ENCODE measurements at places on chromosomes 11 and 22.
A peak's percentile ranks its signal among the peaks of the same experiment; 100 is the strongest.

- DNase-seq, result no peak
These were observed 139.2 kb downstream of the ADAMTS15 start for GRCh38 chr11:130587658-130588057.

DNA sequence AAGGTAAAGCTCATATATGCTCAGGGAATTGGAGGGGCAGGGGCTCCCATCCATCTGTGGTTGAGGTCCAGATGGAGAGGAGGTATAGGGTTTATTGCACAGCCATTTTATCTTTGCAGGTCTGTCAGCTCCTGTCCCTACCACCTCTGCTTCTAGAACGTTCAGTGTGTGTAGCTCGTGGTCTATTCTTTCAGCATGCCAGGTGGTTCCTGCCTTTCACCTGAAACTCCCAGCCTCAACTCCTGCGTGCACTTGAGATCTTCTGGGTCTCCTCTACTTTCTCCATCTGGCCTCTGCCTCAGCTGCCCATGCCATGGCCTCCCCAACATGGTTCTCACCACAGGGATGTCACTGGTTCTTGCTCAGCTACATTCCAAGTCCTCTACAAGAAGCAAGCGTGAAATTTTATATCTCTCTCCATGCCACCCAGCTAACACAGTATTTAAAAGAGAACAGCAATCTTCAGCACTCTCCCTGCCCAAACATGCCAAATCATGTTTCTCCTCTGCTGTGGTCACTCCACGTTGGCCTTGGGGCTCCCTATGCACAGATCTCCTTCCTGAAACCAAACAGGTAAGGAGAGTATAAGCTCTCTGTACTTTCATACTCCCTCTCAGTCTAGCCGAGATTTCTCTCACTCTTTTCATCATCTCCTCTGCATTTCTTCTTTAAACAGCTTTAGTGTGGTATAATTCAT is 157.8 kb upstream of the TRPC6 start:
- no peak for DNase-seq

- DNase-seq, result no peak
These were observed 1.9 kb downstream of the FBXO7 start for GRCh38 chr22:32476281-32477195.

- DNase-seq, result no peak
These were observed 186.2 kb downstream of the SPON1 start for GRCh38 chr11:14148653-14149273.

DNA sequence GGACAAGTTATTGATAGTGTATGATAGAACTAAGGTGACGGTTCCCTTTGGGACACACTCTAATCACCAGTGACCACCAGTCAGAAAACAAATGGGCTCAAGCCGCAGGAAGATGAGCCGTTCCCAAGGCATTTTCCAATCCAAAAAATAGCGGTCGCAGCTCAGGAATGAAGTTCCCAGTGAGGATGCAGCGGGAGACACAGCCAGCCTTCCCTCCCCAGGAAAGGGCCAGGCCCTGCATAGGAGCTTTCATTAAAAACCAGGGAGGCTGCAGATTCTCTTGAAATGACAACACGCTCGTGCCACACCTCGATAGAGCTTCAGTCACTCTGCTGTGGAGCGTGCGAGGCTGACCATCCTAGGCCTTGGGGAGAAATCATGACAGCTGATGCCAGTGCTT is 65.8 kb upstream of the WNT7B start:
- DNase-seq, result no peak

GRCh38 chr22:41324821-41325528 is 23.6 kb downstream of the ZC3H7B start:
- no peak for DNase-seq

DNA sequence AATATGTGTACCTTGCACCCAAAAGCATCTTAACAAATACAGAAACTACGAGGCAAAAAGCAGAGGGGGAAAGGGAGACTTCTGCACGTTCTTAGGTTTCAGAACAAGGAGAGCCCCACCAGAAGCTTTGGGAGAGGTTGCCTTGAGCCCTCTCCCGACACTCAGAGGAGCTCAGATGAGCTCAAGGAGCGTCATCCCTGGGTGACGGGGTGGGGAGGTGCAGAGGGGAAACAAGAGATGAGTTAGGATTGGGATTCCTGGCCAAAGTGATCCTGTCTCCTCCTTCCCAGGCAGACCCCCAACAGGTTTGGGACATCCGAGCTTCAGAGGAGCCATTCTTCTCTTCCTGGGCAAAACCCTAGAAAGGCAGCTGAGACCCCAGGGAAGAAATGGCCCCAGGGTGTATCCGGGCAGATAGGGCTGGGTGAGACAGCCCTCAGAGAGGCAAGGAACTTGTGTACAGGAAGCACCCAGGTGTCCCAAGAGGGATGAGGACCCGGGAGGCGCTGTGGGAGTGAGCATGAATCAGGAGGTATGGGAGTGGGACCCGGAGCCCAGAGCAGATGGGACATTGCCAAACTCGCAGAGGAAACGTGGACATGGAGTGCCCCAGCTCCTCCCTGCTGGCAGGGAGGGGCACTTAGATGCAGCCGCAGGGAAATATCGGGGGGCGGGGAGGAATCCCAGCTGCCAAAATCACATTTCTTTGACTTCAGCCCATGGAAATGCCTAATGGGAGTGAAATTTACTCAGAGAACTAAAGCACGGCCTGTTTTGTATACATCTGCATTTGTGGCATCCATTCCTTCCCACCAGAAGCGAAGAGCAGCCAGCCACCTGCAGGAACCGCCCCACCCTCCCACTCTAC is 12.4 kb downstream of the C1QTNF6 start:
- DNase-seq, result no peak

DNA sequence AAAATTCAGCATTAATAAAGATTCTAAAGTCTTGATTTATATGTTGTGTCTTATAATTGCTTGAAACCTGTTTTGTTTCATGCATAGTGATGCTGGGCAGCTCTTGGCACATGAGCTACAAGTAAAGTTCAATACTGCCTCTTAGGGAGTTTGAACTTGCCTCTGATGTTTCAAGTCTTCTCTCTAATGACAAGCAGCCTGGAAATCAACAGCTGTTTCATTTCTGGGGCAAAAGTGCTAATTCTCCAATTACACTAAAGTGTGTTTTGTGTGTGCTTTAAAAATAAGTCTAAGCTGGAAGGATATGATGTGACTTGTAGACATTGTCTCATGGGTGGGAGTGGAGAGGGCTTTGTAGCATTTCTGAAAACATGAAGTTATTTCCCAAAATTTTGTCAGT is 23.7 kb upstream of the SESN3 start:
- no peak for DNase-seq

- no peak for DNase-seq
These were observed 4.7 kb upstream of the TTC36 start for GRCh38 chr11:118522571-118523072.

DNA sequence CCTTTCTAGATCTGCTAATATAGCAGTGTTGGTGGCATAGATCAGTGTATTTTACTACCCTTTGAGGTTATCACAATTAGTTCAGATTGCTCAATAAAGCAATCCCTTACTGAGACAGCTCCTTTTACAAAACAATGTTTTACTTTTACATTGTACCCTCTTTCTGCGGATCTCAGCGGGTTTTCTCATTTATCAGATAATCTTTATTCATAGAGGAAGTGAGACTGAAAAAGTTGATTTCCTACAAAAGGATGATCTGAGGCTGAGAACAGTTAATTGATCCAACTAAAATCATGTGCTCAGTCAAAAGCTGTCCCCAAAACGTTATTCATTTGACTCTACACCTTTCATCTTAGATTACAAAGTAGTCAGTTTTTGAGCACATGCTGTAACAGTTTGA is 2319.9 kb downstream of the LRRC4C start:
- no peak for DNase-seq

GRCh38 chr22:44707178-44707577 is 5.2 kb downstream of the PRR5 start:
- DNase-seq, result no peak

DNA sequence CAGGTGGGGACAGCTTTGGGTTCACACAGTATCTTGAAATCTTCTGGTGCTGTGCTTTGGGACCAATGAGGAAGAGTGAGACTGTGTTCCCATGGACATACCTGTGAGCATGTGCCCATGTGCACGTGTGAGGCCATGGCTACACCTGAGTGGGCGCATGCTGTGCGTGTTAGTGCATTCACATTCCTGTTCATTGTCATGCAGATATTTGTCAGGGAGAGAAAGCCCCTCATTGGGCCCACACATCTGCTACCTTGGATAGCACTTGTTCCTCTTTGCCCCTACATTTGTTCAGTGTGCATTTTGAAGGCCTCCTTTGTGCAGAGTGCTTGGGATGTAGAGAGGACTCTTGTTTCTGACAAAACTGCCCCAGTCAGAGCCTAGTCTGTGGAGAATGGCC is 154.3 kb upstream of the E2F8 start:
- no peak for DNase-seq

DNA sequence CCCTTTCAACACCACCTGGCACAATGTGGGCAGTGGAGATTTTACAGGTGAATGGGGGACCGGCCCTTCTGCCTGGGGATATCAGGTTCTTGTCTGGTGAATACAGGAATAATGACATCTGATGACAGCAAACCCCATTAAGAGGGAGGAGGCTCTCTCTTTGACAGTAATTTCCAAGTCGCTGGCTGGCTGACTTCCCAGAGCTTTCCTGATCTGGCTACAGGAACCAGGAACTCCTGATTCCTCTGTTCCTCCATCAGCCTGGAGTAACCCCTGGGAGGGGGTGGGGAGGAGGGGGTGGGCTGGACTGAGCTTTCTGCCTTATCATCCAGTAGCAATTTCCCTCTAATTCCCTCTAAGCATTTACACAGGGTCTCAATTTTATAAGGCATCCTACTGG is 3.7 kb upstream of the MIEF1 start:
- DNase-seq, result no peak

GRCh38 chr11:66183494-66184048 is 84.9 kb upstream of the RAB1B start:
- no peak for DNase-seq

DNA sequence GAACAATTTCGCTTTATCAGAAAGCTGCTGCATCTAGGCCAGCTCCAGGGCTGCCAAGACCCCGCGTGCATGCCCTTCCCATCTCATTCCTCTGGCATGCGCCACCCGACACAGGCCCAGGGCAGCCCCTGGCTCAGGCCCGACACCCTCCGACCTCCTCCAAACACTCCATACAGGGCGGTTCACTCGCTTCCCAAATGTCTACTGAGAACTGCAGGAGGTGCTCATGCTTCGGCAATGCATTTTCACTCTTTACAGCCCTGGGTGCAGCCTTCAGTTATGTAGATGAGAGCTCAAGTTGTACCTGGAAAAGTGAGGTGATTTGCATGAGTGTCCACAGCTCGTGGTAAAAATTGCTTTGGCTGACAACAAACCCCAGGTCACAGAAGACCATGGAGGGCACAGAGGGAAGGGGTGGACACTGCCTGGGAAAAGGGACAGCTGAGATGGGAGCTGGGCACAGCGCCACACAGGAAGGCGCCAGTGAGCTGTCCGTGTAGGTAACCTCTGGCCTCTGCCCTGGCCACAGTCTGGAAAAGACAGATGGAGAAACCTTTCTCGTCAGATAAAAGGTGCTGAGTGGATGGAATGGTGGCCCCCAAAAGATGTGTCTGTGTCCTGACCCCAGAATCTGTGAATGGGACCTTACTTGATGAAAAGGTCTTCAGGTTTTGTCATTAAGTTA is 1351.9 kb downstream of the BRD1 start:
- DNase-seq, result no peak

- DNase-seq, result no peak
These were observed 217.7 kb upstream of the CTSC start for GRCh38 chr11:88555018-88555828.

DNA sequence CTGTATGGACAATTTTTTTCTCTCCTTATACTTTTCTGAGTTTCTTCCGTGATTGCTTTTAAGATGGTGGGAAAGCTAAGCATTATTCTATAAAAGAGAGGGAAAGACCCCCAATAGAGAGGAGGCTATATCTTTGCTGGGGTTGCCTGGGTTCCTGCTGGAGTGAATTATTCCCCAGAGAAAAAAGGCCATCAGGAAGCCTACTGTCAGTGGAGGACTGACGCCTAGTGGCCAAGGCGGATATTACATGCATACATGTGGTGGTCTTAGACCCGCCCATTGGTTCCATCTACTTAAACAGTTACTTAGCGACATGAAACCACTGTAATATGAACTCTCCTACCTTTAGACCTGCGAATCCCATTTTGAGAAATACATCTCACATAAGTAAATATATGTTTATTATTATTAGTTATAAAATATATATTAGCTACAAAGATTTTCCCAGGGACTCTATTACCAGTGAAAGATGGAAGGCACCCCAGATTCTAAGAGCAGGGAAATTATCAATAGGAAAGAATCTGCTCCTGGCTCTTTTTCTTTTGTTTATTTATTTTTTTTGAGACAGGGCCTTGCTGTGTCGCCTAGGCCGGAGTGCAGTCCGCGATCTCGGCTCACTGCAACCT is 15.7 kb upstream of the PGA3 start:
- peak; percentile 40 for DNase-seq

- no peak for DNase-seq
These were observed 43.9 kb upstream of the LRRC32 start for GRCh38 chr11:76714493-76714892.

DNA sequence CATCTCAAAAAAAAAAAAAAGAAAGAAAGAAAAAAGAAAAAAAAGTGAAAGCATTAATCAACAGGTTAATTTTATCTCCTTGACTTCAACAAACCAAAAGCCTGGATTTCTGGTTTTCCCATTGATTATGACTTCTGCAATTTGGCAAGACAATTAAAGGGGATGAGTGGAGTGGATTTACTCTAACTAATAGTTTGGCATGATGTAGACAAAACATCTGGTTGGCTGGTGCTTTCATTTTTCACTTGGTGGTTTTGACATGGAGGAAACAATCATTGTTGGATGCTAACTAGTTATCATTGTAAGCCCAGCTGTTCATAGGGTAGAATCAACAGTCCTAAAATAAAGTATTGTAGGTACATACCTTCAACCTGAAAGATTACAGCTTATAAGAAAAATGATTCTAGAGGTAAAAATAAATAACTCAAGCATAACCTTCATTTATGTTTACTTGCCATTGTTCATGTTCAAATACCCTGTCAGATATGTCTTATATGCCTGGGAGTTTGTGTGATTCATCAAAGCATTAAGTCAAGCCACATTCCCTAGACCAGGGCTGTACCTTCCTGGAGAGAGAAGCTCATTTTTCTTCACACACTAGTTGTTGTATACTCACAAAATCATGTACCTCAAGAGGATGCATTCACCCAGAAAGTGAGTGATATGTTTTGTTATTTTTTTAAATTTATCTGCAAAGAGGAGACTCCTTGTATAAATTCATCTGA is 15.1 kb downstream of the FIBIN start:
- DNase-seq, result no peak

GRCh38 chr22:17397756-17398547 is 28.7 kb downstream of the CECR2 start:
- DNase-seq, result no peak

DNA sequence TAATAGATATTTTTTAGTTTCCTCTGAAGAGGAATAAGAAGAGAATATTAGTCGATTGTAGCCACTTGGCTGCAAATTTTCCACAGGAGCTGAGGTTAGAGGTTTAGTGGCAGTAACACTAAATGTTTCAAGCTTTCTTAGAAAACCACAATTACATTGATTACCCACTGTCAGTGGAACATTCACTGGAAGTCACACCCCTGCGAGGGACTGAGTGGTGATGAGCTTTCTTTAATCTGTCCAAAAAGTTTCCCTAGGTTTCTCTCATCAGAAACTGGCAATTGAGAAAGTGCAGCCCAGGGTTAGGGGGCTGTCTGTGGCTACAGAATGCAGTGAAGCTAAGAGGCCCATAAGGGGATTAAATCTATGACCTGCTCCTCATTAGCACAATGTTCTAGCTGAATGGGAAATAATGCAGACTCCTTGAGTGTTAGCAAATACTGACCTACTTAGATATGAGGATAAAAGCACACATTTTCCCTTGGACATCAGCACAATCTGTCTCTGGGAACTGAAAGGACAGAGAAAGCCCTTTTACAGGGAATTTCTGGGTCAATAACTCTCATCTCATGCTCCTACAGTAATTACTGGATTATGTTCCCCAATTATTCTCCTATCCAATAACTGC is 189.5 kb downstream of the FAM76B start:
- no peak for DNase-seq

Measured in stimulated activated CD4-positive, alpha-beta T cell treated with anti-CD3 and anti-CD28 coated beads, TNF-alpha, amount 100 ng/mL, for 1 hour (primary cell).